NCI-H146 (cell line): ENCODE measurements at places on chromosomes 7 and 10.

- DNase-seq, result no peak
Observed at GRCh38 chr7:94605031-94605430, 50.9 kb downstream of the SGCE start.

DNA sequence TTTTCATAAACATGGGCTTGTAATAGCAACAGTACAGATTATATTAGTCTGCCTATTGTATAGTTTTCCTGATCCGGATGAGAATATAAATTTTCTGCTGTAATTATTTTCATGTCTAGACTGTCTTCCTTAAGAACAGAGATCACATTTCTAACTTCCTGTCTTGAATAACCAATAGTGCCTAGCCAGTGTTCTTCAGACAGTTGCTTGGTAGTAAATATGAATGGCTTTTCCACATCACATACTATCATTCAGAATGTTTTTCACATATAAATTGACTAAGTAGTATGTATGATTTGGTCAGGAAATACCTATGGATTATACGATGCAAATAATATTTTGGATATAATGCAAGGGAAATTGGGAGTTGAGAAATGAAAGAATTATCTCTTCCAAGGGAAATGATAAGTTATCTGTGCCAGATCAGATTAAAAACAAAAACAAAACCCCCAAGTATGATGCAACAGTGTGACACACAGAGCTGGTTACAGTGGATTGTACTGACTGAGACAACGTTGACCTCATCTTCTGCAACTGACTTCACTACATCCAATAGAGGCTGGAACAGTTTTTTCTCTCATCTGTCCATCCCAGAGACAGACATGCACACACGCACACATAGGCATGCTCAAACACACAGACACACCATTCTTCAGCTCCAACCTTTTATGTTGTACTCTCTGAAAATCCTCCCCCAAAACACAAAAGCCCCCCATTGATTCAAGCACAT lies 16.4 kb downstream of the ITGA8 start:
- DNase-seq, result no peak

- DNase-seq, result peak; percentile 18
Observed at GRCh38 chr10:122798704-122799231, 46.9 kb downstream of the CUZD1 start.

- DNase-seq, result no peak
Observed at GRCh38 chr7:141290973-141291372, 217.1 kb downstream of the TMEM178B start.

- no peak for DNase-seq
Observed at GRCh38 chr7:157211690-157212089, 73.0 kb downstream of the UBE3C start.

DNA sequence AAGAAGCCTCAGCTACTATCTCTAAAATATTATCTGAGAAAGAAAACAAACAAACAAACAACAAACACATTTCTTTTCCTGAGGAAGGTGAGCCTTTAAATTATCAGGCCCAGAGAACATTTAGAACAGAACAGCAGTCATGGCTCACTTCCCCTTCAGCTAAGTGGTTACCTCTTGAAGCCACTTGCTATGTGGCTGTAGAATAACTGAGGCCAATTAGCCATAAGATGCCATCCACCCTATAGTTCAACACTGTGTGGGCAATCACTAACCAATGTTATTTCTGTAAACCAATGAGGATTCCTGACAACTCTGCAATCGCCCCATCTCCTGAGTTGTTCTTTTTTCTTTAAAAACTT lies 3.7 kb upstream of the UPP1 start:
- DNase-seq, result no peak

DNA sequence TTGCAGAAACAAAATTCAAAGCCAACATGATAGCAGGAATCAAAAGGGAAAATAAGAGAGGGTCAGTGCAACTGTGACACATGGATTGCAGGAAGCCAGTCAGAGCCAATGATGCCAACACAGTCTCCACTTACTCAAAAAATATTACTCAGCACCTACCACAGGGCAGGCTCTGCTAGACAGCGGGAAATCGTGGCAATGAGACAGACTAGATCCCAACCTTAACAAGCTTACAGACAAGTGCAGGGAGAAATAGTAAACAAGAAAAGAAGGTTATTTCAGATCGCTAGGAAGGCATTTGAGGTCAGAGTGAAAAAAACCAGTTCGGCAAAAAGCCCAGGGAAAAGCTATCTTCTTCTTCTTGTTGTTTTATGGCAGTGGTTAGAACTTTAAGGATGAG lies 45.2 kb upstream of the NPFFR1 start:
- no peak for DNase-seq

DNA sequence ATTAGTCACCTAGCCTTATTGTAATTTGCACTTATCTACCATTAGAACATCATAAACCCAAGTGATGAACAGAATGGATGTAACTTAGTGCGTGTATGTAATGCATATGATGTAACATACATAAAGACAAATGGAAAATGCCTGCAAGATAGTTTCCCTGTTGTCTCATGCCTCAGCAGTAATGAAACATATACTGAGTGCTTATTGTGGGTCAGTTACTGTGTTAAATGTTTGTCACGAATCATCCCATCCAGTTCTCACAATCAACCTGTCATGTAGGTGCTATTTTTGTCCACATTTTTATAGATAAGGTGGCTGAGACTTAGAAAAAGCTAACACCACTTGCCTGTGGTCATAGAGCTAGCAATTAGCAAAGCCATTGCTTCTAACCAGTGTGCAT lies 350.8 kb downstream of the AUTS2 start:
- DNase-seq, result no peak

DNA sequence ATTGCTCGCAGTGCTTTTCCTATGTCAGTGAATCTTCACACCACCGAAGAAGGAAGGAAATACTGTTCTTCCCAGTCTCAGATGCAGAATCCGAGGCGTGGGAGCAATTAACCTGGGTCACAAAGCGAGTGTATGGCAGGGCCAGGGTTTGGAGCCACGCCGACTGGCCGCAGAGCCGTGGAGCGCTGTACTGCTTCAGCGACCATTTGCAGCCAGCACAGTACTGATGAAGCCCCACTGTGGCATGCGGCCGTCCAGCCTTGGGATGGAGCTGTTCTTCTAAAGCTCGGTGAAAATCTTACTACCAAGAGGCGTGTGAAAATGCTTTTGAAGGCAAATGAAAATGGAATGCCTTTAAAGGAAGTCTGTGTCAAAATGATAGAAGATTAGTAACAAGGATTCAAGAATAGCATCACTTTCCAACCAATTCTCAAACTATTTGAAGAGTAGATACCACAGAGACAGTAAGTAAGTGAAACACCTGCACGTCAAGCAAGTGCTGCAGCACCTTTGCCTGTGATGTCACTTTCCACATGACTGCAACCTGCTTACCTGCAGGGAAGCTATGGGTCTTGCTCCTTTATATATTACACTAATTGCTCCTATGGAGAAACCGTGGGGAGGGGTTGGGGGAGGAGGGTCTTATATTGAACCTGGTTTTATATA lies 4.9 kb downstream of the PPP2R2D start:
- DNase-seq, result no peak

- no peak for DNase-seq
Observed at GRCh38 chr7:105337529-105337928, 51.2 kb downstream of the SRPK2 start.

DNA sequence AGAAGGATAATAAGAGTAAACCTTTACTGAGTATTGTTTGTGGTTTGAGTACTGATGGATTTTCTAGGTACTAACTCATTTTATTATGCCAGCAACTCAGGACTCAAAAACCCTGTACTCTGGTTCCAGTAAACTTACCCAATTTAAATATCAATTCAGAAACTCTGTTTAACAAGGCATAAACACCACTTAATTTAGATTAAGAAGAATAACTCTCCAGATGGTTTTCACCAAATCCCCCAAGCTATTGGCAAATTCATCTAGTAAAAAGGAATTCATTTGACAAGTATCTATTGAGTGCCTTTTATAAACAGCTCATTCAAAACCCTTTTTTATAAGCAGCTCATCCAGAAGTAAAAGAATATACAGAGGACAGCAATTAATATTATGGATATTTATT lies 572.4 kb downstream of the PHTF2 start:
- DNase-seq, result no peak

DNA sequence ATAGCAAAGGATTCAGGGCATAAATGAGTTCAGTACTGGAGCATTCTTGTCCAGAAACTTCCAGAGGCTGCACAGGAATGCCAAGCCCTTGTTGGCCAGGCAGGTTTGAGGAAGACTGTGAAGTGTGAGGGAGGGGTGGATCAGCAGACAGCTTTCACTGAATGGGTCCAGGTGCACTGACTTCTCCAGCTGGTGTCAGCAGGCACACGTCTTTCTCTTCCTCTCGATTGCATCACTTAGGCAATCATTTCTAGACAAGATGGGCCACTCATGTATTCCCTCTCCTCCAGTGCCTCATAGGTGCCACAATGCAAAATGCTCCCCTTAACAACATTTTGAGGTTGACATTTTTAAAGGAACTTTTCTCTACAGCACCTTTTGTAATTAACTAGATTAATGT lies 15.6 kb upstream of the PLEKHS1 start:
- DNase-seq, result peak; percentile 83

GRCh38 chr10:10110844-10111490 lies 906.7 kb upstream of the CELF2 start:
- DNase-seq, result no peak

- DNase-seq, result no peak
Observed at GRCh38 chr7:25849500-25850184, 302.4 kb upstream of the NFE2L3 start.

DNA sequence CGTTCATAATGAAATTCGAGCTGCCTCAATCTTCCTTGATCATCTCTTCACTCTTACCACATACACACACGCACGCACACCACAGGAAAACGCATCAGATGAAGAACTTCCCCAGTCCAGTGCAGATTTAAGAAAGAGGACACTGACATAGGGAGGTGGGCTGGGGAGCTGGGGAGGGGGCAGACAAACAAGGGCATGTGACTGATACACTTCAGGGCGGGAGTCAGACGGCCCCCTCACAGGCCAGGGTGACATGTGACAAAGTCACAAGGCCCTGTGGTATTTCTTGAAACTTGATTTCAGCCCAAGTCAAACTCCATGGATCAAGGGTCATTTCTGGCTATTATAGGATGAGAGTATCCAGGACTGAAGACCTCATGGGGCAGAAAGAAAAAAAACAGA lies 82.6 kb downstream of the KCNMA1 start:
- DNase-seq, result no peak

- DNase-seq, result no peak
Observed at GRCh38 chr10:6226216-6226615, 23.5 kb downstream of the PFKFB3 start.

DNA sequence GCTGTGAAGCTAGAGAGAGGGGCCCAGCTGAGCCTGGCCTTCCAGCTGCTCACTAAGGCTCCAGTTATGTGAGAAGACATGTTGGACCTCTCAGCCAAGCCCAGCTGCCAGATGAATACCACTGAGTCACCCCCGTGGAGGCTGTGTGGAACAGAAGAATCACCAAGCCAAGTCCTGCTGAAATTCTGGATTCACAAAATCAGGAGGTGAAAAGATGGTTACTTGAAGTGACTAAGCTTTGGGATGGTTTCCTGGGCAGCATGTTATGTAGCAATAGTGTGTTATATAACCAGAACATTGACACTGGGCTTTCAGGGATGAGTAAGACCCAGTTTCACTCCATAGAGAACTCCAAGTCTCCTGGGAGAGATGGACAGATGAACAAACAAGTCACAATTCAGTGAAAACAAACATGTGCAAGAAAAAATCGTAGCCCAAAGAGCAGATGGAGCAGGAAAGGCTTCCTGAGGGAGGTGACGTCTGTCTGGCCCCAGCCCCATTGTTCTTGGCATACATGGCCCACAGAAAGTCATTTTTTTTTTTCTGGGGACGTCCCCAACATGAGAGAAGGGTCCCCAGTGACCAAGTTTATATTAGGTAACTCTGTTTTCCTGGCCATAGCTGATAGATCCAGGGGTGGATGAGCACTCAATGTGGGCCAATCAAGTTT lies 64.1 kb upstream of the PDZD8 start:
- no peak for DNase-seq

DNA sequence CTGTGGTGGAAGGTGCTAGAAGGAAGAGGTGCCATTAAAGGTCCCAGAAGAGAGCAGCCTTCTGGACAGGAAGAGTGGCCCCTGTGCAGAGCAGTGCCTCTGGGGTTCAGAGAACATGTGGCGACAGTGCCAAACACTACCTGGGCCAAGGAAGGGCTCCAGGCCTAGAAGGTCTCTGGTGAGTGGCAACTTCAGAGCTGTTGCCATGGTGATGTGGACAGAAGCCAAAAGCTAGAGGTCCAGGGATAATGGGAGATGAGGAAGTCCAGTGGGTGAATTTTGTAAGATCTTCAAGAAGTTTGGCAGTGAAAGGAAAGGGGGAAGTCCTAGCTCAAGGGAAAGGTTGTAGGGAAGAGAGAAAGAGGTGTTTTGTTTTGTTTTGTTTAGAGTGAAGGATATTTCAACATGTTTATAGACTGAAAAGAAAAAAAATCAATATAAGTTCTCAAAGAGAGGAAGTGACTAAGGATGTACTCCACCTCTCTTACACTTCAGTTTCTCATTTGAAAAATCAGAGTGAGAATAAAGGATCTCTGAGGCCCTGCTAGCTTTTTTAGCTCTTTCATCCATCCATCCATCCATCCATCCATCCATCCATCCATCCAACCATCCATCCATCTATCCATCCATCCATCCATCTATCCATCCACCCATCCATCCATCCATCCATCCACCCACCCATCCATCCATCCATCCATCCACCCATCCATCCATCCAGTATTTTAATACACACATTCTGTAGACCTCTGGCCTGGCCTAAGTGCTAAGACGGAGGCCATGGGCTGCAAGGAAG lies 77.1 kb upstream of the DUSP5 start:
- DNase-seq, result no peak

GRCh38 chr10:121607310-121608055 lies 9.2 kb upstream of the FGFR2 start:
- DNase-seq, result peak; percentile 18

DNA sequence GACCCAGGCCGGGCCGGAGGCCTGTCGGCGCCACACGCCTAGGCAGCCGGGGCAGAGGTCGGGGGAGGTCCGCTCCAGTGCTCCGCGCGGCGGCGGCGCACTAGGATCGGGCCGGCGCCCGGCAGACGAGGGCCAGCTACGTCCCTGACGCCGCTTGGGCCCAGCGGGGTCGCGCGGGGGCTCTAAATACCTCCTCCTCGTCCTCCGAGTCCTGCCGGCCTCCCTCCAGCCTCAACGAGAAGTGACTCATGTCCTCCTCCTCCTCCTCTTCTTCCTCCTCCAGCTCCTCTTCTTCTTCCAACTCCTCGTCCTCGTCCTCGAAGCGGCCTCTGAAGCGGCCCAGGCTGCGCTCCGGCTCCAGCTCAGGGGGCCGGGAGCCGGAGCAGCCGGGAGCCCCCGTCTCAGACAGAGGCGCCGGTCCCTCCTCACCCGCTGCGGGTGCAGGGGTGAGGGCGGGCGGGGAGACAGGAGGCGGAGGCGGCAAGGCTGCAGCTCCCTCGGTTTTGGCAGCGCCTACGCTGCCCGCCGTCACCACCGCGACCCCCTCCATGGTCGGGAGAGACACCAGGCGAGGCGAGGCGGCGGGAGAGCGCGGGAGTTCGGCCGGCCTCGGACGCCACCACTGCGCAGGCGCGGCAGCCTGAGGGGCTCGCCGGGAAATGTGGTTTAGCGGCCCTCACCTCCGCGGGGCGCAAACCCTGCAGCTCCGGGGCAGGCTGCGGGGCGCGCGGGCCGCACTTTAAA lies at the start of gene PCGF6:
TSS of gene PCGF6 (minus strand) at position 624 of the 744 bp plus-strand sequence. CDS start at position 550, 74 bp downstream.
- DNase-seq, result peak; percentile 90
